Activated CD4-positive, alpha-beta memory T cell treated with anti-CD3 and anti-CD28 coated beads, Interleukin-2, amount 10 ng/mL, durations not matched to agents 7 days and 5 days (primary cell): ENCODE measurements at places on chromosomes 3 and 15. TPM values are rescaled to one million over a fixed set of nuclear protein-coding genes. Genes with fewer than 3 reads are reported as not detected.

- H3K4me1 ChIP-seq, result no peaks in the 10 kb centered on the region
- H3K27ac ChIP-seq, result no peak overlapping the region
- DNase-seq, result no peak
These were observed 665.5 kb downstream of the GBE1 start for GRCh38 chr3:81095956-81096355.

- no peaks in the 10 kb centered on the region for H3K36me3 ChIP-seq
- no peak overlapping the region for H3K27ac ChIP-seq
- H3K4me3 ChIP-seq, result no peak overlapping the region
- no peaks in the 10 kb centered on the region for H3K4me1 ChIP-seq
- no peaks in the 10 kb centered on the region for H3K27me3 ChIP-seq
These were observed 73.5 kb upstream of the DCP1A start for GRCh38 chr3:53420831-53421230.

DNA sequence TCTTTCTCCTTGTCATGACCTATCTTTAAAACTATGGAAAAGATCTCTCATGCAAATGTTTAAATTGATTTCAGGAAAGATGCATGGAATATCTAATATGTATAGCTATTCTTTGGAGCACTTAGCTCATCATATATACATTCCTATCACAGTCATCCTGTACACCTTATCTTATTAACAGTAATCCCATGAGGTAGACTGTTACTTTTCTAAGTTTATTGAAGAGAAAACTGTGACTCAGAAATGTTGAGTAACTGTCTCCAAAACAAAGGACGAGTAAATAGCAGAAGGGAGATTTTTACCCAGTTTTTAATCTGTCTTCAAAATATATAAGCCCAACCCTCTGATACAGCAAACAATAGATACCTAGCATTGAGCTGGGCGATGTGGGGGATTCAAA, 308.3 kb downstream of the GAP43 start:
- H3K4me3 ChIP-seq, result no peak overlapping the region
- H3K27ac ChIP-seq, result no peak overlapping the region
- no peaks in the 10 kb centered on the region for H3K36me3 ChIP-seq
- H3K4me1 ChIP-seq, result no peaks in the 10 kb centered on the region
- H3K27me3 ChIP-seq, result no peaks in the 10 kb centered on the region

- H3K27me3 ChIP-seq, result no peaks in the 10 kb centered on the region
- no peak overlapping the region for H3K27ac ChIP-seq
- DNase-seq, result no peak
- H3K4me1 ChIP-seq, result peaks cover 28% of the 10 kb centered on the region
- no peak overlapping the region for H3K4me3 ChIP-seq
These were observed 55.5 kb upstream of the CMTM7 start for GRCh38 chr3:32336113-32336498.

GRCh38 chr3:79263423-79263822, 504.4 kb downstream of the ROBO1 start:
- H3K4me1 ChIP-seq, result no peaks in the 10 kb centered on the region
- no peak for DNase-seq
- no peak overlapping the region for H3K4me3 ChIP-seq
- H3K36me3 ChIP-seq, result no peaks in the 10 kb centered on the region
- H3K27ac ChIP-seq, result no peak overlapping the region
- H3K27me3 ChIP-seq, result no peaks in the 10 kb centered on the region

Gene SERPINI2
- not detected for total RNA-seq

- H3K27me3 ChIP-seq, result no peaks in the 10 kb centered on the region
- no peak overlapping the region for H3K27ac ChIP-seq
- peaks cover 4% of the 10 kb centered on the region for H3K4me1 ChIP-seq
- peaks cover 8% of the 10 kb centered on the region for H3K36me3 ChIP-seq
These were observed 90.5 kb downstream of the LPP start for GRCh38 chr3:188244395-188244861.

GRCh38 chr3:24435584-24435983, 59.1 kb downstream of the THRB start:
- H3K36me3 ChIP-seq, result no peaks in the 10 kb centered on the region
- no peaks in the 10 kb centered on the region for H3K27me3 ChIP-seq
- H3K4me1 ChIP-seq, result no peaks in the 10 kb centered on the region

GRCh38 chr15:70541511-70541910, 221.8 kb downstream of the UACA start:
- H3K27ac ChIP-seq, result no peak overlapping the region
- no peak overlapping the region for H3K4me3 ChIP-seq
- peaks cover 3% of the 10 kb centered on the region for H3K4me1 ChIP-seq
- peaks cover under 1% of the 10 kb centered on the region for H3K36me3 ChIP-seq
- no peak for DNase-seq
- peaks cover 25% of the 10 kb centered on the region for H3K27me3 ChIP-seq

- H3K27me3 ChIP-seq, result no peaks in the 10 kb centered on the region
- peak overlapping the region; percentile 66 for H3K27ac ChIP-seq
- peak overlapping the region; percentile 37 for H3K4me3 ChIP-seq
- peaks cover 77% of the 10 kb centered on the region for H3K4me1 ChIP-seq
- no peak for DNase-seq
These were observed 5.9 kb downstream of the ARHGEF3 start for GRCh38 chr3:56795829-56796185.

GRCh38 chr3:145219355-145220235, 941.4 kb downstream of the PLOD2 start:
- no peaks in the 10 kb centered on the region for H3K36me3 ChIP-seq
- H3K4me3 ChIP-seq, result no peak overlapping the region
- no peaks in the 10 kb centered on the region for H3K4me1 ChIP-seq

- DNase-seq, result no peak
- no peaks in the 10 kb centered on the region for H3K4me1 ChIP-seq
- no peaks in the 10 kb centered on the region for H3K36me3 ChIP-seq
- H3K27me3 ChIP-seq, result peaks cover 3% of the 10 kb centered on the region
- H3K4me3 ChIP-seq, result no peak overlapping the region
These were observed 16.5 kb downstream of the GATM start for GRCh38 chr15:45361878-45362277.

GRCh38 chr15:72379856-72380430, 4.1 kb upstream of the HEXA start:
- peaks cover 9% of the 10 kb centered on the region for H3K27me3 ChIP-seq
- H3K36me3 ChIP-seq, result peaks cover 9% of the 10 kb centered on the region
- peaks cover 19% of the 10 kb centered on the region for H3K4me1 ChIP-seq
- no peak for DNase-seq
- no peak overlapping the region for H3K4me3 ChIP-seq

Gene CCDC54
- not detected for total RNA-seq

GRCh38 chr3:40192628-40193027, 116.9 kb upstream of the EIF1B start:
- DNase-seq, result no peak
- H3K36me3 ChIP-seq, result no peaks in the 10 kb centered on the region
- peaks cover 4% of the 10 kb centered on the region for H3K27me3 ChIP-seq
- H3K27ac ChIP-seq, result no peak overlapping the region

GRCh38 chr3:30343067-30343831, 263.2 kb upstream of the TGFBR2 start:
- peaks cover 44% of the 10 kb centered on the region for H3K4me1 ChIP-seq
- H3K27me3 ChIP-seq, result no peaks in the 10 kb centered on the region
- no peak overlapping the region for H3K4me3 ChIP-seq
- peaks cover 15% of the 10 kb centered on the region for H3K36me3 ChIP-seq
- H3K27ac ChIP-seq, result no peak overlapping the region

DNA sequence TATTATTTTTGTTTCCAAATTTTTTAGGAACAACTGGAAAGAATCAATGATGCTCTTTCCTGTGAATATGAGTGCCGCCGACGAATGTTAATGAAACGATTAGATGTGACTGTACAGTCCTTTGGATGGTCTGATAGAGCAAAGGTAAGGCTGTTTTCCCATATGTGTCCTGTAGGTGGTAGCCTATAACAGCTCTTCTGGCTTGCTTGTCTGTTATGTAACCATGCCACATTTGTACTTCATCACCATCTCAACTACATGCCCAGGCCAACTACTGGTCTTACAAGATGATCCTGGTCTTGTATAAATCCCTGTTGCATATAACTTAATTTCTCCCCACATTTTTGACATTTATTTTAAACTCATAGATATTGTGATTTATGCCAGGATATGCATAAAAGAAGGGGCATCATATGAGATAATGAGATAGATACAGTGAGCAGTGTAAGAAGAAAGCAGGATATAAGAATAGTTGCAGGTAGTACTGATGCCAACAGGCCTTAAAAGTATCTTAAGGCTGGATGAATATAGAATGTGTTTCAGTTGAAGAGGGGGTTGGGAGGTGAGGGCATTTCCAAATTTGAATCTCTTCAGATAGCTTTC, 20.3 kb downstream of the FAM98B start:
- peak overlapping the region; percentile 32 for H3K27ac ChIP-seq
- DNase-seq, result peak; percentile 40
- H3K36me3 ChIP-seq, result peaks cover 31% of the 10 kb centered on the region

DNA sequence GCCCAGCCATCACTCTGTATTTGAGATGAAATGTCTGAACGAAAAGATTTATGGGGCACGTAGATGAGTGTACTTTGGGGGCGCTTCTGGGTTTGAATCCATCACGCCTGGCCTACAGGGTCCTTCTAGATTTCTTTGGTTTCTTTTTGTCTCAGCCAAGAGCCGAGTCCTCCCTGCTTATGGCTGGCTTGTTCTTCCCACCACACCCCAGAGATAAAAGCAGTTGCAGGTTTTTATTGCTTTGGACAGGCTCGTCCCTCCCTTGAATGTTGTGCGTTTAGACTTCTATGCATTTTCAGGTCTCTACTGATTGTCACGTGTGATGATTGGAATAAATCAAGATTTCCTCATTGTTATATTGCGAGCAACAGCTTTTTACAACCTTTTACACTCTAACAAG, 104.8 kb upstream of the CHRNA7 start:
- DNase-seq, result no peak
- no peak overlapping the region for H3K27ac ChIP-seq
- no peaks in the 10 kb centered on the region for H3K36me3 ChIP-seq
- H3K27me3 ChIP-seq, result peaks cover 4% of the 10 kb centered on the region
- no peaks in the 10 kb centered on the region for H3K4me1 ChIP-seq

DNA sequence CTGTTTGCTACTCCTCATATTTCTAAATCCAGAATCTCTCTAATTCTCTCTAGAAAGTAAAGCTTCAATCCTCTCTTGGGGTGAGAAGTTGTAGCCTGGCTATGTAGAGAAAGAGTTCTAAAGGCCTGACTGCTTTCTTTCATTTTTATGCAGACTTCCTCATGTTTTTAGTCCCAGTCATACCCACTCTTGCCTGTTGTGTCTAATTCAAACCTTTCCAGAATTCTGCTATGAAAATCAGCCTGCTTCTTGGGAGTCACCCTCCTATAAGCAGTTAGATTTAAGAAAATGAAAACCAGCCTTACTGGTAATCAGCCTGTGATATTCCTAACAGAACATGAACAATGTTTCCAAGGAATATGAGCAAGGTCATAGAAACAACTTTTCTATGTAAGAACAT, 14.8 kb upstream of the ZNF639 start:
- H3K4me3 ChIP-seq, result no peak overlapping the region
- H3K27ac ChIP-seq, result no peak overlapping the region
- H3K27me3 ChIP-seq, result peaks cover 14% of the 10 kb centered on the region
- H3K36me3 ChIP-seq, result no peaks in the 10 kb centered on the region
- no peak for DNase-seq

Gene SLC2A2
- total RNA-seq, result not detected

GRCh38 chr3:143276592-143276991, 157.0 kb downstream of the CHST2 start:
- H3K4me1 ChIP-seq, result peaks cover 7% of the 10 kb centered on the region
- H3K27ac ChIP-seq, result no peak overlapping the region
- H3K27me3 ChIP-seq, result no peaks in the 10 kb centered on the region
- H3K4me3 ChIP-seq, result no peak overlapping the region
- no peak for DNase-seq

GRCh38 chr3:127208483-127209100, 15.7 kb downstream of the PRR23E start:
- H3K4me3 ChIP-seq, result no peak overlapping the region
- no peak overlapping the region for H3K27ac ChIP-seq
- no peak for DNase-seq
- H3K27me3 ChIP-seq, result peaks cover 3% of the 10 kb centered on the region
- no peaks in the 10 kb centered on the region for H3K4me1 ChIP-seq
- H3K36me3 ChIP-seq, result no peaks in the 10 kb centered on the region

Gene GOLGA6L7
- not detected for total RNA-seq

- no peaks in the 10 kb centered on the region for H3K27me3 ChIP-seq
- H3K4me3 ChIP-seq, result no peak overlapping the region
- H3K36me3 ChIP-seq, result no peaks in the 10 kb centered on the region
- no peak overlapping the region for H3K27ac ChIP-seq
- H3K4me1 ChIP-seq, result no peaks in the 10 kb centered on the region
- DNase-seq, result no peak
These were observed 37.6 kb upstream of the FBN1 start for GRCh38 chr15:48682942-48683651.

DNA sequence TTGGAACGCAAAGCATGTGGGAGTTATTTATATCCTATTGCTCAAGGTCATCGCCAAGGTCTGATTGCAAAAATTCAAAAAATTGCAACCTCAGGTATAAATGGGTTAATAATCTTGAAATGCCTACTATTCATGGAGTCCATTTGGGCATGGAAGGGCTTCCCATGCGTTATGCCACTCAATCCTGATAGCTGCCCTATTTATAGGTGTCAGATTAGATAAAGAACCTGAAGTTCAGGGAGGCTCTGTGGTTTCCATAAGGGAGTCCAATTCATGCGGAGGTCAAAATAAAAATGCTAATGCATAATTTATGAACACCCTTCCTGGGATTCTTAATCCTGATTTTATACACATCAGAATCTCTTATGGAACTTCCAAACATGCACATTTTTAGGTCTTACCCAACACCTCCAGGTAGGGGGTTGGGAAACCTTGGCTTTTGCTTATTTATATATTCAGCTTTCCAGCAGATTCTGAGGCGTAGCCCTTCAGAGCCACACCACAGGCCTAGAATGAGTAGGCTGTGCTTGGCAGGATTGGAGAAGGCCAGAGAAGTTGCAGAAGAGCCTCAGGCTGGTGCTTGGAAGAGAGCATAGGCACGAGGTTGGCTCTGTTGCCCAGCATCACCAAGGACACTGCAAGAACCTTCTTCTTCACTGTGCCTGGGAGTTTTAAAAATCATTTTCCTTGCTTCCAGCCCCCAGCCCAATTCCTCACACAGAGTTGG, 324.4 kb upstream of the CFAP20DC start:
- no peak for DNase-seq
- H3K4me1 ChIP-seq, result peaks cover 5% of the 10 kb centered on the region
- H3K4me3 ChIP-seq, result no peak overlapping the region
- H3K36me3 ChIP-seq, result peaks cover 7% of the 10 kb centered on the region
- no peak overlapping the region for H3K27ac ChIP-seq

DNA sequence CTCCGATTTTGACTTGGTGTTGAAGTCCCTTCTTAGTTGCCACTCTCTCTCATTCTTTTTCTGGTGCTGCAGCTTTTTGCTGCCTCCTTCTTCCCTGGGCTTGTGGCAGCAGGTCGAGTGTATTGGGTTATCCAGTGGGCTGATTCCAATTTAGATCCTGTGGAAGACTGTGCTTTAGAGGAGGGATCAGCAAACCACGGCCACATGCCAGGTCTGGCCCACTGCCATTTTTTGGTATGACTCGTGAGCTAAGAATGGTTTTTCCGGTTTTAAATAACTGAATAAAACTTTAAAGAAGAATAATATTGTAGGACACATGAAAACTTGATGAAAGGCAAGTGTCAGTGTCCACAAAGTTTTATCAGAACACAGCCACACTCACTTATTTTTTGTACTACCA, 330.5 kb downstream of the ROBO2 start:
- no peaks in the 10 kb centered on the region for H3K27me3 ChIP-seq
- H3K27ac ChIP-seq, result no peak overlapping the region
- no peak for DNase-seq
- no peaks in the 10 kb centered on the region for H3K4me1 ChIP-seq
